ENCODE measurements at places on chromosomes 2 and 18. TPM values are rescaled to one million over a fixed set of nuclear protein-coding genes. Genes with fewer than 3 reads are reported as not detected.

DNA sequence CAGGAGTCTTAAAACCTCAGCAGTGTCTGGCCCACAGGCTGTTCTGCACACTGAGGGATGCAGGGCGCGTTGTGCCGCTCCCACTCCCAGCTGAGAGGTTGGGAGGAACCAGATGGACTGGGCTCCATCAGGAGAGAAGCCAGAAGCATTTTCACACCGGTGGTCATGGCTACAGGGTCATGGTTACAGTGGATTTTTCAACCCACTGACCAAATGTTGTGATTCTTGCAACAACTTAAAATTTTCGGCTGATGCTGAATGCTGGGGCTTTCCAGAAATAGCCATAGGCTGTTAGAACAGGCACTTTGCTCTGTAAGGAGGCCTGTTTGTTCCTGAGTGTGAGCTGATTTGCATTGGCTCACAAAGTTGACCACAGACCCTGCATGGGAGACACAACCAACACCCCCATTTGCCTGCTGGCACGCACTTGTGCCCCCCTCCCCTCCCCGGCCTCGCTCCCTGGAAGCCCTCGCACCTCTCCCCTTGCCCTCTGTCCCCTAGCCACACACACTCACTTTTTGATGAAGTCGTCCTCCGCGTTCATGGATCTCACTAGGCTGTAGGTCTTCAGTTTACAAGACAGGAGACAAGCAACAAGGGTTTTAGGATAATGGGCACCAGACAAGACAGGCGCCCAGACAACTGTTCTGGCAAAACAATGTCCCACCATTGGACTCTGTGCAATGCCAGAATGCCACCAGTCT, 3.4 kb downstream of the LPIN1 start:
- H3K36me3 ChIP-seq: peaks cover 5% of the 10 kb centered on the region
- DNase-seq: no peak
- H3K4me1 ChIP-seq: peaks cover 42% of the 10 kb centered on the region
- no peaks in the 10 kb centered on the region for H3K27me3 ChIP-seq
- no peak overlapping the region for H3K27ac ChIP-seq
- H3K4me3 ChIP-seq: no peak overlapping the region

MROH2A gene
- not detected for total RNA-seq

- peak; percentile 25 for DNase-seq
- no peaks in the 10 kb centered on the region for H3K36me3 ChIP-seq
- H3K27ac ChIP-seq: peak overlapping the region; percentile 93
- no peaks in the 10 kb centered on the region for H3K27me3 ChIP-seq
- peaks cover 43% of the 10 kb centered on the region for H3K4me1 ChIP-seq
Observed at GRCh38 chr2:30665761-30666265, 141.4 kb downstream of the CAPN13 start.

GRCh38 chr18:48003426-48004349, 73.2 kb upstream of the SMAD2 start:
- no peaks in the 10 kb centered on the region for H3K27me3 ChIP-seq
- no peaks in the 10 kb centered on the region for H3K36me3 ChIP-seq
- peaks cover 29% of the 10 kb centered on the region for H3K4me1 ChIP-seq

GRCh38 chr2:65662654-65663432, 230.4 kb upstream of the SPRED2 start:
- H3K36me3 ChIP-seq: no peaks in the 10 kb centered on the region
- peaks cover 85% of the 10 kb centered on the region for H3K4me1 ChIP-seq
- peak; percentile 94 for DNase-seq
- peak overlapping the region; percentile 10 for H3K4me3 ChIP-seq
- peak overlapping the region; percentile 76 for H3K27ac ChIP-seq

DNA sequence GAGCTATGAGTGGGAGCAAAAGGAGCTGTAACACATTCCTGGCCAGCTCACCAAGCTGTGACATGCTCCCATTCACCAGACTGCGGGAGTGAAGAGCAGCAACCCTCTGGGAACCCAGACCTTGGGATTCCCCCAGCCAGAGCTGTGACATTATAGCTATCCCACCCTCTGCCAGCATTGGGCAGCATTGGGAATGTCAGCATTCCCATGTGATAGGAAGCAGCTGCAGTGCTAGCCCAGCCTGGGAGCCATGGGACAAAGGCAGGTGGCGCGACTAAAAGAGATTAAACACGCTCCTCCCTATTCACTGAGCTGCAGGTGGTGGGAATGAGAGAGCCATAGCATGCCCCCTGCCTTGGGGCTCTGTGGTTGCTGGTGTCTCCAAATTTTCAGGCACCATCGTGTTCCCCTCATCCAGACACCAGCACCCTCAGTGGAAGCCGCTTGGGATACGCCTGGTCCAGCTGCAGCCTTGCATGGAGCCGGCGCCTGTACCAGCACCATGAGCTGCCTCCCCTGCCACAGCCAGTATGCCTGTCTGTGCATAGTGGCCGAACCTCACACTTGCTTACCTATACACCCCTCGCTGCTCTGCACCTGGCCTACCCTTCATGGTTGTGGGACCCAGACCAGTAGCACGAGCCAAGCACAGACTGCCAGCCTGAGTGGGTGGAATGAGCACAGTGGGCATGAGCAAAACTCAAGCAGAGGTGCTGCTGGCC, 695.6 kb upstream of the GCFC2 start:
- no peak overlapping the region for H3K27ac ChIP-seq
- no peaks in the 10 kb centered on the region for H3K36me3 ChIP-seq
- no peak for DNase-seq
- no peak overlapping the region for H3K4me3 ChIP-seq
- H3K4me1 ChIP-seq: no peaks in the 10 kb centered on the region

- H3K4me3 ChIP-seq: no peak overlapping the region
- H3K4me1 ChIP-seq: peaks cover 51% of the 10 kb centered on the region
- H3K36me3 ChIP-seq: no peaks in the 10 kb centered on the region
Observed at GRCh38 chr2:67259556-67260342, 137.4 kb upstream of the ETAA1 start.

GRCh38 chr2:161713706-161714105, 89.5 kb downstream of the SLC4A10 start:
- H3K4me3 ChIP-seq: no peak overlapping the region
- no peaks in the 10 kb centered on the region for H3K4me1 ChIP-seq
- H3K27me3 ChIP-seq: no peaks in the 10 kb centered on the region
- no peaks in the 10 kb centered on the region for H3K36me3 ChIP-seq
- DNase-seq: no peak

ZC3H6 gene
- total RNA-seq: 5.6 TPM

ALPG gene
- total RNA-seq: 0.03 TPM

OBSL1 gene
- total RNA-seq: 53.1 TPM

CENPO gene
- total RNA-seq: 44.3 TPM

DNA sequence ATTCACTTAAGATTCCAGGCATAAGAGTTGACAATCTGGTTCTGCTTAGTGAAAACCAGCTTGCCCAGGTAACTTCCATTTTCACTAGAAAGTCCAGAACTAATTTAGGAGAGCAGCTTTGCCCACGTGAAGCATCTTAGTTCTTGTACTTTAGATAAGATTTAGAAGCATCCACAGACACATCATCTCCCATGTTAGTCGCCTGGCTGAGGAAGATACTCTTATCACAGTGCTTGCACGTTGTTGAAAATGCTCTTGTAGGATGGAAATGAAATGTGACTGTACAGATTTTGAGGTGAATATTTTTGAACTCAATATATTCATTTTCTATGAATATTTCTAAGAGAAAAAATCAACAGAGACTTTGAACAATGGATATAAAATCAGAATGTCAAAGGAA, 159.7 kb downstream of the SOCS6 start:
- H3K27me3 ChIP-seq: no peaks in the 10 kb centered on the region
- DNase-seq: no peak
- no peaks in the 10 kb centered on the region for H3K36me3 ChIP-seq
- H3K27ac ChIP-seq: no peak overlapping the region
- H3K4me3 ChIP-seq: no peak overlapping the region

- no peak for DNase-seq
- H3K27me3 ChIP-seq: no peaks in the 10 kb centered on the region
- H3K4me3 ChIP-seq: no peak overlapping the region
- peaks cover 4% of the 10 kb centered on the region for H3K36me3 ChIP-seq
- H3K27ac ChIP-seq: no peak overlapping the region
- peaks cover 27% of the 10 kb centered on the region for H3K4me1 ChIP-seq
Observed at GRCh38 chr2:127670055-127670956, 5.0 kb downstream of the LIMS2 start.

UGT1A7 gene
- not detected for total RNA-seq

CNTNAP5 gene
- total RNA-seq: not detected

TLX2 gene
- not detected for total RNA-seq

CCBE1 gene
- total RNA-seq: 5.1 TPM

- H3K27me3 ChIP-seq: peaks cover 15% of the 10 kb centered on the region
- no peak for DNase-seq
- no peaks in the 10 kb centered on the region for H3K4me1 ChIP-seq
- H3K36me3 ChIP-seq: no peaks in the 10 kb centered on the region
Observed at GRCh38 chr2:113015655-113016054, 10.4 kb downstream of the IL36A start.

CYTIP gene
- total RNA-seq: not detected

GRCh38 chr2:27303093-27304025, 4.9 kb downstream of the UCN start:
- no peak overlapping the region for H3K27ac ChIP-seq
- DNase-seq: peak; percentile 59
- no peak overlapping the region for H3K4me3 ChIP-seq
- peaks cover 8% of the 10 kb centered on the region for H3K27me3 ChIP-seq
- peaks cover 4% of the 10 kb centered on the region for H3K36me3 ChIP-seq
